ENCODE measurements at places on chromosomes 6 and 20. TPM values are rescaled to one million over a fixed set of nuclear protein-coding genes. Genes with fewer than 3 reads are reported as not detected.

Gene TRIM40
- total RNA-seq = not detected

Gene PIGT
- 78.1 TPM for total RNA-seq

Gene NFATC2
- 8.8 TPM for total RNA-seq

Gene KCNG1
- total RNA-seq = 0.65 TPM

Gene PLTP
- total RNA-seq = 342 TPM

Gene TTK
- not detected for total RNA-seq

DNA sequence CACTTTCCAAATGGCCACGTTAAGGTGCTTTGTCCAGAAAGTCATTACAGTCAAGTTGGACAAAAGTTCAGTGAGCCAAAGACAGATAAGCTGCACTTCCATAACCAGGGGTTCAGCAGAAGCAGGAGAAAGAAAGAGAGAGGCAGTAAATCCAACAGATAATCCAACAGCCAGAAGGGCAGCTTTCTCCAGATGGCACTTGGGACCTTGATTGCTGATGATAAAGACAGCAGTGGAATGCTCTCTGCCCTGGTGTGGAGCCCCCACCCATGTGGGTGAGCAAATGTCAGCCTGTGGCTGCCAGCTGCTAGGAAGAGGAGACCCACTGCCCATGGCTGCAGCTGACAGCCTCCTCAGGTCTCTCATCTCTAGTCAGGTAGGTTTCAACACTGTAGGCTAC lies 18.7 kb upstream of the NRSN1 start:
- H3K4me3 ChIP-seq = no peak overlapping the region
- H3K4me1 ChIP-seq = no peaks in the 10 kb centered on the region
- no peak overlapping the region for H3K27ac ChIP-seq
- no peaks in the 10 kb centered on the region for H3K36me3 ChIP-seq
- no peaks in the 10 kb centered on the region for H3K27me3 ChIP-seq
- no peak for DNase-seq

- H3K27me3 ChIP-seq = no peaks in the 10 kb centered on the region
- H3K36me3 ChIP-seq = no peaks in the 10 kb centered on the region
- no peak overlapping the region for H3K27ac ChIP-seq
- DNase-seq = peak; percentile 50
Measured at GRCh38 chr6:85008296-85009009, 244.1 kb upstream of the TBX18 start.

GRCh38 chr6:29916741-29917140 lies 25.6 kb upstream of the HLA-A start:
- no peak for DNase-seq
- no peaks in the 10 kb centered on the region for H3K4me1 ChIP-seq
- H3K27ac ChIP-seq = no peak overlapping the region
- no peaks in the 10 kb centered on the region for H3K27me3 ChIP-seq

- H3K27me3 ChIP-seq = no peaks in the 10 kb centered on the region
- H3K4me3 ChIP-seq = no peak overlapping the region
- no peaks in the 10 kb centered on the region for H3K36me3 ChIP-seq
- H3K27ac ChIP-seq = no peak overlapping the region
- no peaks in the 10 kb centered on the region for H3K4me1 ChIP-seq
Measured at GRCh38 chr6:157644043-157644810, 178.8 kb upstream of the SNX9 start.

- no peak for DNase-seq
- H3K4me1 ChIP-seq = no peaks in the 10 kb centered on the region
- H3K27ac ChIP-seq = no peak overlapping the region
- no peak overlapping the region for H3K4me3 ChIP-seq
- no peaks in the 10 kb centered on the region for H3K27me3 ChIP-seq
- H3K36me3 ChIP-seq = no peaks in the 10 kb centered on the region
Measured at GRCh38 chr20:51061418-51062045, 38.6 kb upstream of the KCNG1 start.

GRCh38 chr6:154304191-154304590 lies 52.4 kb downstream of the IPCEF1 start:
- no peaks in the 10 kb centered on the region for H3K27me3 ChIP-seq
- no peak for DNase-seq
- H3K27ac ChIP-seq = no peak overlapping the region
- H3K4me3 ChIP-seq = no peak overlapping the region
- peaks cover 4% of the 10 kb centered on the region for H3K4me1 ChIP-seq

DNA sequence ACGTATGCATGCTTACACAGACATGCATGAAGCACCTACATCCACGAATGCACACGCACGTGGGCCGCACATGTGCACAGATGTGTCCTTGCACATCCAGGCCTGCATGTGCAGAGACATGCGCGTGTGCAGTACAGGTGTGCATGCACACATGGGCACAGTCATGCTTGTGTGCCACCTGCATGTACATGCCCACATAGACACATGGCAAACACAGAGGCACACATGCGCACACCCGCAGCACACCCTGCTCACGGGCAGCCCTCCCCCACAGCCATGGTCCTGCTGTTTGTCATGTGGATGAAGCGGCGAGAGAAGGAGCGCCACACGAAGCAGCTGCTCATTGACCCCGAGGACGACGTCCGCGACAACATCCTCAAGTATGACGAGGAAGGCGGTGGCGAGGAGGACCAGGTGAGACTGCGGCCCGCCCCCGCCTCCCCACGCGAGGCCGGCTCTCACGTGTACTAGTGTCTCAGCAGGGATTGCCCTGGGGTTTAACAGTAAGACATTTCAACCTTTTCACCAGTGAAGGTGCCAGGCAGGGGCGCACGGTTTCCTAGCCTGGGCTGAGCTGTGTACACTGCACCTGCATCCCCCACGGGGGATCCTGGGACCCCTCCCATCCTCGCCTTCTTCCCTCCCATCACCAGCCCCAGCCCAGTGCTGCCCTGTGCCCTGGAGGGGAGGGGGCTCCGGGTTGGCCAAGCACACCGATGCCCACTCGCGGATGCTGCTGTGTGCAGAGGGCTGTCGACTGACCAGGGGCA lies 132.8 kb downstream of the TAF4 start:
- no peak for DNase-seq
- no peak overlapping the region for H3K27ac ChIP-seq
- no peaks in the 10 kb centered on the region for H3K4me1 ChIP-seq
- H3K36me3 ChIP-seq = no peaks in the 10 kb centered on the region

DNA sequence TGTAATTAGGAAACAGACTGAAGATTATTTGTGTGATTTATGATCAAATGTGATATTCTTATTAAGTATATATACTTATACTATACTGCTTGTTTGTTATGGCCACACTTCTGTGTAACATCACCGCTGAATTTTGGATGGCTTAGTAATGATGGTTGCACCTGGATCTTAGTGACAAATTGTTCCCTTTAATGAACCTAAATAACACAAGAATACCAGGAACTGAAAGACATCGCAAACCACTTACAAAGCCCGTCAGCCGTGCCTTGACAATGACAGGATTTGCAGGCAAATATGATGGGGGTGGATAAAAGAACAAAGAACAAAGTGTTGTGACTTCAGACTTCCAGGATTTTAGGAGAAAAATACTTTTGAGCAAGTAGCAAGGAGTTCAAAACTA lies 67.1 kb downstream of the LAMP5 start:
- H3K4me3 ChIP-seq = no peak overlapping the region
- DNase-seq = no peak
- no peak overlapping the region for H3K27ac ChIP-seq
- H3K27me3 ChIP-seq = no peaks in the 10 kb centered on the region

- H3K27me3 ChIP-seq = no peaks in the 10 kb centered on the region
- no peak overlapping the region for H3K27ac ChIP-seq
- no peak overlapping the region for H3K4me3 ChIP-seq
- H3K36me3 ChIP-seq = no peaks in the 10 kb centered on the region
- peaks cover 3% of the 10 kb centered on the region for H3K4me1 ChIP-seq
- no peak for DNase-seq
Measured at GRCh38 chr6:155454471-155454870, 1.2 kb downstream of the NOX3 start.

- peak within 1 kb of the TSS; percentile 62 for H3K4me3 ChIP-seq
- no peaks in the 10 kb centered on the region for H3K27me3 ChIP-seq
- DNase-seq = no peak
- H3K36me3 ChIP-seq = no peaks in the 10 kb centered on the region
- H3K4me1 ChIP-seq = peaks cover 23% of the 10 kb centered on the region
Measured at GRCh38 chr6:116511424-116512110, at the start of gene CALHM5. CALHM5 (plus strand) TSS chr6:116511639; CDS start chr6:116511697, 58 bp downstream.

GRCh38 chr6:111339294-111339693 lies 143.7 kb downstream of the REV3L start:
- H3K27ac ChIP-seq = no peak overlapping the region
- H3K36me3 ChIP-seq = peaks cover 11% of the 10 kb centered on the region
- H3K27me3 ChIP-seq = no peaks in the 10 kb centered on the region
- no peak for DNase-seq
- peaks cover 10% of the 10 kb centered on the region for H3K4me1 ChIP-seq
- H3K4me3 ChIP-seq = no peak overlapping the region

- H3K36me3 ChIP-seq = no peaks in the 10 kb centered on the region
- DNase-seq = no peak
- H3K27ac ChIP-seq = no peak overlapping the region
- H3K27me3 ChIP-seq = no peaks in the 10 kb centered on the region
- peaks cover under 1% of the 10 kb centered on the region for H3K4me1 ChIP-seq
Measured at GRCh38 chr6:161368514-161368913, 94.7 kb upstream of the AGPAT4 start.

DNA sequence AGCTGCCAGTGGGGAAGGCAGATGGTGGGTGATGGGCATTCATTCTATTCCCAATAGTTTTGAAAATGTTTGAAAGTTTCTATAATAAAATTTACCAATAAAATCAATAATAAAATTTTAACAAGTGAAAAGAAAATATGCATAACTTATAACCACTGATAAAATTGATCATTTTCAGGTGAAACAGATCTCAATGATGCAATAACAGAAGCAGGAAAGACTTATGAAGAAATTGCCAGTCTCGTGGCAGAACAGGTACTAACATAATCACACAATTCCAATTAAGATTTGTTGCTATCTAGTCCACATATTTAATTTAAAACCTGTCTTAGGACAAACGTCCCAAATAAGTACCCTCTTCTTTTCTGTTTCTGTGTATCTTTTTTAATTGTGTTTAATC lies 45.9 kb upstream of the SYNJ2 start:
- H3K36me3 ChIP-seq = peaks cover 62% of the 10 kb centered on the region
- no peak overlapping the region for H3K4me3 ChIP-seq
- no peaks in the 10 kb centered on the region for H3K27me3 ChIP-seq

DNA sequence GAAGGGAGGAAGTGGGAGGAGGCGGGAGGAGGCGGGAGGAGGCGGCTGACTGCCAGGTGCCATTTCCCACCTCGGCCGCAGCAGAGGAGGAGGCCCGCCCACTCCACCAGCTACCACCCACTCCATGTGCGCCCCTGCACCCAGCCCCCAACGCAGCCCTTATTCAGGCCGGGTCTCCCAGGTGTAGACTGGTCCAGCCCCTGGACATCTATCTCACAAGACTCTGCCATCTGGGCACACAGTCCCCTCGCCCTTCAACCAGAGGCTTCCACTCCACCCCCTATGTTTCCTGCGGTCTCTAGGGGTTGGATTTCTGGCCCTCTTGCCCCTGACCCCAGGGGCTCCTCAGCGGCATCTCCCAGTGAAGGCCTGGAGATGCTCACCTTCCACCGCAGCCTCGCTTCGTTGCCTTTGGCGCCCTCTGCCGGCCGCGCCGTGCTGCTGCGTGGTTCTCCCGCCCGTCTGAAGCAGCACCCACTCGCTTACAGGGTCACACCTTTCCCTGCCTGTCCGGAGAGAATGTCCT lies 32.6 kb upstream of the FAM83D start:
- H3K27me3 ChIP-seq = no peaks in the 10 kb centered on the region
- H3K36me3 ChIP-seq = no peaks in the 10 kb centered on the region
- H3K4me3 ChIP-seq = no peak overlapping the region
- no peak overlapping the region for H3K27ac ChIP-seq
- H3K4me1 ChIP-seq = peaks cover 12% of the 10 kb centered on the region

DNA sequence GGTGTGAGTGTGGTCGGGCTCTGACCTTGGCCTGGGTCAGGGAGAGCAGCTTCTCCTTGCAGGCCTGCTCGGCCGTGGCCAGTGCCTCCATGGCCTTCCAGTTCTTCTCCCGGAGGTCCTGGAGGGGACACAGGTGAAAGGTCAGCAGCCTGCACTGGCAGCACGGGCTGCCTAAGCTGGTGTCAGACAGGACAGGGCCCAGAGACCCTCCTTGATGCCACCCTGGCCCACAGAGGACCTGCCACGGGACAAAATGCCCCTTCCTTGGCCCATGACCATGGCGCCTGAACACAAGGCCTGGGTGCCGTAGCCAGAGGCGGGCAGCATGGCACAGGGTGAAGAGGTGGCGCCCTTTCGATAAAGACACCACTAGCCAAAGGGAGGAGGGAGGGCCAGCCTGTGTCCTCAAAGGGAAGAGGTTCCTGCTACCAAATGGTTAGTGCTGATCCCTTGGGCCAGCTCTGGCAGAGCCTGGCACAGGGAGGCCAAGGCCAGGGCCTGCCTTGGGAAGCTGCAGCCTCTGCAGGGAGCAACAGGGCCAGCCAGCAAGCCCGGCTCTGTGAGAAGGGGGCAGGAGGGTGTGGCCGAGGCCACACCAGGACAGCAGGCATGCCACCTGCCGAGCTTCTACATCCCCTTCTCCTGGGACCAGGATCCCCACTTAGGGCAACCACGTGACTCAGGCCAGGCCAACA lies 54.8 kb downstream of the DSTN start:
- H3K36me3 ChIP-seq = peaks cover 100% of the 10 kb centered on the region
- H3K27me3 ChIP-seq = no peaks in the 10 kb centered on the region
- H3K4me1 ChIP-seq = peaks cover 17% of the 10 kb centered on the region
- DNase-seq = no peak
- H3K4me3 ChIP-seq = no peak overlapping the region

- H3K4me3 ChIP-seq = no peak overlapping the region
- no peaks in the 10 kb centered on the region for H3K4me1 ChIP-seq
- DNase-seq = no peak
- H3K27me3 ChIP-seq = no peaks in the 10 kb centered on the region
Measured at GRCh38 chr20:56702931-56703840, 74.1 kb downstream of the TFAP2C start.

DNA sequence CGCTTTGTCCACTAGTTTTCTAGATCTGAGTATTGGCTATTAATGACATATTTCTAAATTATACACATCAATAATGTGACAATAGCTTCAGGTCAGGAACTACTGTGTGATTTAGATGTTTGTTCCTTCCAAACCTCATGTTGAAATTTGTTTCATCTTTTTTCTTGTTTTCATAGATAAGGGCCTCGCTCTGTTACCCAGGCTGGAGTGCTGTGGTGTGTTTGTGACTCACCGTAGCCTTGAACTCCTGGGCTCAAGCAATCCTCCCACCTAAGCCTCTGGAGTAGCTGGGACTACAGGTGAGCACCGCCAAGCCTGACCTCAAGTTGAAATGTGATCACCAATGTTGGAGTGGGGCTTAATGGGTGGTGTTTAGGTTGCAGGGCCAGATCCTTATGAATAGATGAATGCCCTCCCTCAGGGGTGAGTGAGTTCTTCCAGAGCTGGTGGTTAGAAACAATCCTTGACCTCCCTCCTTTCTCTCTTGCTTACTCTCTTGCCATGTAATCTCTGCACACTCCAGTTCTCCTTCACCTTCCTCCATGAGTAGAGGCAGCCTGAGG lies 5.9 kb upstream of the NQO2 start:
- H3K4me1 ChIP-seq = peaks cover 23% of the 10 kb centered on the region
- H3K4me3 ChIP-seq = no peak overlapping the region
- no peak overlapping the region for H3K27ac ChIP-seq
- no peaks in the 10 kb centered on the region for H3K27me3 ChIP-seq

Data from esophagus muscularis mucosa (tissue), 4 donors.